ENCODE measurements at places on chromosomes 3 and 15.

DNA sequence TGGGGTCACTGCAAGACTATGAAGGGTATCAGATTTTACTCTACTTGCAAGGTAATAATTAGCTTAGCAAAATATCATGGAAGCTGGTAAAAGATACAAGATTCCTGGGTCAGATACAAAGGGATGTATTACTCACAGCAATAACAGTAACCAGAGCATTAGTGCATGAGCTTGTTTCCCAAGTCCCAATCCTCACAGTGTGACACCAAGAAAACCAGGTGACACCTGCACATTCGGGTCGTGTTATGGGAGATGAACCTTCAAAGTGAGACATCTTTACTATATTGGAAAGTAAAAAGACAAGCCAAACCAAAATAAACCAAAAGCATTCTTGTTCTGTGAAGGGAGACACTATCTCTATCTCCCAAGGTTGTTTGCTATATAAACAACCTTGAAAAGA, 528.7 kb upstream of the TGFBR2 start:
- no peak for ATAC-seq

GRCh38 chr15:40234783-40235182, 4.1 kb upstream of the PAK6 start:
- ATAC-seq, result no peak

DNA sequence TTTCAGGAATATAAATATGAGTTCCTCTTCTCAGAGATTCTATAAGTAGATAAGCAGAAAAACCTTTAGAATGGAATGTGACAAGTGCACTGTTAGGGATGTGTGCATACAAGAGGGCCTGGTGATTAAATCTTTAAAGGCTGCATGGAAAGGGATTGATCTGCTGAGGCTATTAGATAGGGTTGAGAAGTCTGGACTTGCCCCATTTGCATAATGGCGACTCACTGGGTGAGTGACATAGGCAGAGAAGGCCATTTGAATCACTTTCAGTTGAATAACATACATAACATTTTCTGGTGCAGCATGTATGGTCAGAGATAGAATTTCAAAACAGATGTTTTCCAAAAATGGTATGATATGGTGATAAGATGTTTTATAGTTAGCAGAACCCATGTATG, 156.9 kb downstream of the ZNF621 start:
- peak; percentile 36 for ATAC-seq

DNA sequence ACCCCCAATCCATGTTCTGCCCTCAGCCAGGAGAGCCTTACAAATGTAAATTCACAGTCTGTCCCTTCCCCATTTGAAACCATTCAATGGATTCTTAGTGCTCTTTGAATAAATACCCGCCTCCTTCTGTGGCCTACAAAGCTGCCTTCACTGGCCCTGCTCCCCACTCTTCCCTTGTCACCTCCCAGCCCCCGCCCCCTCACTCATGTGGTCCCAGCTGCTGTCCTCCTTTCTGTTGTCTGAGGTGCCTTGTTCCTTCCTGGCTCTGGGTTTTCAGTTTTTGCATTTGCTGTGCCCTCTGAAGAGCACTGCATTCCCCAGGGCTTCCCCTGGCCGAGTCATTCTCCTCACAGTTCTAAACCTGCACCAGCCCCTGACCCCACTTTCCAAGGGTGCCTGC, 3.2 kb downstream of the EFCAB12 start:
- ATAC-seq, result no peak

- no peak for ATAC-seq
Measured at GRCh38 chr15:71757741-71758530, 52.4 kb upstream of the NR2E3 start.

DNA sequence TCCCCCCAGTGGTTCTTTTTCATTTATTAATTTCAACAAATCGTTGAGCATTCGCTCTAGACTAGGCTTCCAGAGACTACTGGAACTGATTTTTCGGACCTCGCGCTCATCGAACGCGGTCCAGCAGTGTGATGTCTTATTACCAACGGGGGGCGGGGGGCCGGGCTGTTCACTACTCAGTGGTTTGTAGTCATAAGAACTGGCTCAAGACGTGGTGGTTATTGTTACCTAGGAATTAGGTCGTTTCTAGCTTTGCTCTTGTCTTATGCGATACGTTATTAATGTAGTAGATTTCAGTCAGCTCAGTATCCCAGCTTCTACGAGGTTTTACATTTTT, 858 bp downstream of the RBM5 start:
- no peak for ATAC-seq

GRCh38 chr3:53491276-53491675, 3.1 kb upstream of the CACNA1D start:
- ATAC-seq, result no peak
